HEK293T (cell line): ENCODE measurements at places on chromosomes 1 and 21.
A peak's percentile ranks its signal among the peaks of the same experiment; 100 is the strongest.

GRCh38 chr1:162136760-162137159 is 67.3 kb downstream of the NOS1AP start:
- DNase-seq = no peak

DNA sequence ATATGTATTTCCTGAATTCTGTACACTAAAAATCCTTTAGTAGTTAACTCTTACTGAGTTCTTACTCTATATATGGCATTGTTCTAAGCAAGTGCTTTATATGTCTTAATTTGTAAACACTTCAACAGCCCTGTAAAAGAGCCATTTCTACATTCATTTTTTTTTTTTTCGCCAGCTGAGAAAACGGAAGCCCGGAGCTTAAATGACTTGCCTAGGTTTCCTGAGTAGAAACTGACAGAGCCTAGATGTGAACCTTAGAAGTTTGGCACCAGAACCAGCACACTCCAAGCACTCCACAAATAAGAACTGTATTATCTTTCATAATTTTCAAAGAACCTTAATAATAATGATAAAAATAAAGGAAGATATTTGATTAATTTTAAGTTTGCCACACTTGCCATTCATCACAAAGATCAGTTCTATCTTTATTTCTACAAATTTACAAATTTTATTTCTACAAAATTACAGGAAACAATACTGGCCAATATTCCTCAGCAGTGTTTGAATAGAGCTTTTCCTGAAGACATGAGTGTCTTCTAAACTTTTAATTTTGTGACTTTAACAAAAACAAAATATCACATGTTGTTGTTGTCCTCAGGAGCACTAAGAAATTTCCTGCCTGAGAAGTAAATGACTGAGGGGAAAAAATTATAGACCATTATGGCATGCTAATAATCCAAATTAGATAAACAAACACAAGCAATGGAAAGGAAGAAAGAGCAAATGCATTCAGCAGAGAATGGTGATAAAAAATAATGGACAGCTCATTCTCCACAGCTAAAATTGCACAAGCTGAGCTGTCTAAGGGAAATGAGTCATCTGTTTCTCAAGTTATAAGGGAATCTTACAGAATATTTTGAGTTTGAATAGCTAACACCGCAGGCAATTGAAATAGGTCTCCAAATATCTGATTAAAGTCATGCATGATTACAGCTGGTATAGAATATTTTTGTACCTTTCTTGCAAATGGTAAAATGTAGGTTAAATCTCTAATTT is 71.2 kb downstream of the DPYD start:
- peak; percentile 8 for DNase-seq

GRCh38 chr1:45037456-45037855 is 25.4 kb downstream of the UROD start:
- no peak for DNase-seq

DNA sequence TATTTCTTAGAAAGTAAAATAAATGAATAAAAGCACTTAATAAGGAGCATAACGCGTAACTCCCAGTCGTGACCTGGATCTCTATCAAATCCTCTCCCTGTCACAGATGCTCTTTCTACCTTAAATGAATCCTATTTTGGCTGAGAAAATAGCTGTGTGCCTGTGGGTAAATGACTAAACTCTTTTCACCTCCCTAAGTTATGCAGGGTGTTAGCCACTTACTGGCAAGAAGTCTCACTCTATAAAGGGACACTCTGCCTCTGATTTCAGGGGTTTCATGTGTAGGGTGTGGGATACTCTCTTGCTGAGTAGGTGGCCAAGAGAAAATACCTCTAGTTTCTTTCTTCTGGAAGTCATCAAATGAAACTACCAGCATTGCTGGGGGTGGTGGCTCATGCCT is 24.3 kb upstream of the PPP1R15B start:
- DNase-seq = no peak

- no peak for DNase-seq
Measured at GRCh38 chr1:223010582-223011504, 132.2 kb downstream of the TLR5 start.

- DNase-seq = peak; percentile 86
Measured at GRCh38 chr1:176949033-176949662, 215.4 kb downstream of the ASTN1 start.
